Hematopoietic multipotent progenitor cell (in vitro differentiated cells): ENCODE measurements at places on chromosomes 6 and 20. TPM values are rescaled to one million over a fixed set of nuclear protein-coding genes. Genes with fewer than 3 reads are reported as not detected.
A peak's percentile ranks its signal among the peaks of the same experiment; 100 is the strongest.

Gene ADA
- total RNA-seq = 96.7 TPM

Gene MUC21
- under 0.01 TPM for total RNA-seq

Gene TMC2
- not detected for total RNA-seq

Gene NPBWR2
- 0.27 TPM for total RNA-seq

Gene FOXF2
- not detected for total RNA-seq

Gene TLDC2
- total RNA-seq = under 0.01 TPM

Gene MUC22
- total RNA-seq = not detected

Gene PRDM1
- total RNA-seq = 0.27 TPM

Gene CYP39A1
- under 0.01 TPM for total RNA-seq

Gene TRIM40
- under 0.01 TPM for total RNA-seq

Gene IRF4
- 0.81 TPM for total RNA-seq

Gene GSTA1
- not detected for total RNA-seq

- DNase-seq = no peak
Observed at GRCh38 chr6:12246900-12247299, 43.3 kb upstream of the EDN1 start.

GRCh38 chr20:38269040-38269439, 8.5 kb upstream of the KIAA1755 start:
- no peak for DNase-seq

DNA sequence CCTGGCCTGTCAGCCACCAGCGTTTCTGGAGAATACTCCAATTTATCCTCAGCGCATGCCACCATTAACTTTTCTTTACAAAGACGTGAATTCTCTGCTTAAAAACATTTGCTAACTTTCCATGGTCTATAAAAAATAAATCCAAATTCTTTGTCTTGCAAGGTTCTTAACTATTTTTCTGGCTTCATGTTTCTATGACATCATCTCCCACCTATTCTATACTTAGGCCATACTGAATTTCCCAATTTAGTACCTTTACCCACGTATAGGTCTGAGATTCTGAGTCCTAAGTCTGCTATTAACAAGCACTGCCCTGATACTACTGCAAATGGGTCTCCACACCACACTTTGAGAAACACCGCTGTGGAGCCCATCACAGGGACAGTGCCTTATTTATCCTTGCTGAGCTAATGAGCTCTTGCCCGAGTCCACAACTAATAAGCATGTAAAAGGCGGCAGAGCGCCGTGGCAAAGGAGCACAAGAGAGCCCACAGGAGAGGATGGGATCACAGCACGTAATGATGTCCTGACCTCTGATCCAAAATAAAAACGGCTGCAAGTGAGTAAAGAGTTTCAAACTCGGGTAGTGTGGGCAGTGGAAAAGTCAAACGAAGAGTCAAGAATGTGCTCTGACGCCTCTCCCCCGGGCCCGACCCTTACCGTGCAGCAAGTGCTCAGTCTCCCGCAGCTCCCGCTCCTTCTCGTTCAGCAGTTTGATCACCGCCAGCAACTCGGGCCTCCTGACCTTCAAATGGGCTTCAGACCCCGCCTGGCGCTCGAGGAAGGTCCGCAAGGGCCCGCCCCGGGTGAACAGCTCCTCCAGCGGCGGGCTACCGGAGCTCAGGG, 519 bp downstream of the MTRF1L start:
- DNase-seq = peak; percentile 15

DNA sequence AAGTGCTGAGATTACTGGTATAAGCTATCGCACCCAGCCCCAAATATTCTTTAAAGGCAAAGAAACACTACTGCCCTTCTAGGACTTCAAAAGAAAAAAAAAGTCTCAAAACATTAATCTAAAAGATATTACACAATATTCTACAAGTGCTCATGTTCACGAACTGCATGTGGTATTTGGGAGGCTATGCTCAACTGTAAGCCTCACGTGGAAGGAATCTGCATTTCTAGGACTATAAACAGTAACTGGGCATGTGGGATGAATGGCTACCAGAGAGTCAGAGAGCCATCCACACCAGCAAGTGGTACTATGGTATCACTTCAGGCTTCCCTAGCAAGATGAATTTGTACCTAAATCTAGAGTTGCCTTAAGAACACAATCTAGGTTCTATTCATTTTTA, 50.0 kb downstream of the FKBP5 start:
- no peak for DNase-seq

- no peak for DNase-seq
Observed at GRCh38 chr6:164967102-164967501, 342.3 kb downstream of the C6orf118 start.

DNA sequence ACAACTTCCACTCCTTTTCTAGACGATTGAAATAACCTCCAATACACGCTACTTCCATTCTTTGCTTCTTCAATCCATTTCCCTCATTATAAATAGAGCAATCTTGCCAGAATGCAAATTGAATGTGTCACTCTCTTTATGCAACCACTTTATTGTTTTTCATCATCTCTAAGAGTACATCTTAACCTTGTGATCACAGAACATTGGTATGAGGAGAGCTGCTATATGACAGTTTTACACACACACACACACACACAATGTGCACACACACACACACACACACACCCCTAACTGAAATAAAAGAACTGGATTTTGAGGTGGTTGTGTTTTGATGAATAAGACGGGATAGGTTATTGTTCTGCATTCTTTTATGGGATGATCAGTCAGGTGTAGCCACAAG, 187.0 kb downstream of the HDGFL1 start:
- no peak for DNase-seq

- DNase-seq = no peak
Observed at GRCh38 chr6:31193206-31193605, 22.7 kb upstream of the POU5F1 start.

GRCh38 chr20:44723391-44723790, 8.2 kb downstream of the CCN5 start:
- DNase-seq = no peak

DNA sequence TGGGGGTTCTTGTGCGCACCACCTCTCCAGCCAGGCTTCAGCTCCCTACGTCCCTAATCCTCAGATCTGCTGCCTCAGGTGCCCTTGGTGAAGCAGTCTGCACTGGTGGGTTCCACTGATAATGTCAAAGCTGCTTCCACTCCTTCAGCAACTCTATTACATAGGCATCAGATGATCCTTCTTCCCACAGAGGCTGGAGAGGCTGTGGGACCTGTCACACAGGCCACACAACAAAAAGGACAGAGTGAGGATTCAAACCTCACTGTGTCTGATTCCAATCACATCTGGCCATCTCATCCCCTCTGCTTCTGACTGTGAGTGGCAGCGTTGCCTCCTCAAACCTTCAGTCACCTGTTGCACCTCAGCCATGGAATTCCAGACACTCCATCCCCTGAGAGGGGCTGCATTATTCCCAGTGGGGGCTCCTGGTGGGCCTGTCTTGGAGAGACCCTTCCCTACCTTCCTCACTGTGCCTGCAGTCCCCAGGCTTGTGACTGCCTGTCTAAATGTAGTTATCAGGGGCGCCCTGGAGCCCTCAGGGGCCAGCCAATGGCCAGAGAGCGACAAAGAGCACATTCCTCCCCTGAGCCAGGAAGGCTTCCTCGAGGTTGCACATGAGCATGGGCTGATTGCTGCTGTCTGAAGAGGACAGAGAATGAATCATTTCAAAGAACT, 211.4 kb upstream of the ECI2 start:
- no peak for DNase-seq

- DNase-seq = no peak
Observed at GRCh38 chr6:75993236-75994162, 79.0 kb downstream of the IMPG1 start.

GRCh38 chr20:33393609-33394008, 7.7 kb downstream of the CDK5RAP1 start:
- DNase-seq = no peak

DNA sequence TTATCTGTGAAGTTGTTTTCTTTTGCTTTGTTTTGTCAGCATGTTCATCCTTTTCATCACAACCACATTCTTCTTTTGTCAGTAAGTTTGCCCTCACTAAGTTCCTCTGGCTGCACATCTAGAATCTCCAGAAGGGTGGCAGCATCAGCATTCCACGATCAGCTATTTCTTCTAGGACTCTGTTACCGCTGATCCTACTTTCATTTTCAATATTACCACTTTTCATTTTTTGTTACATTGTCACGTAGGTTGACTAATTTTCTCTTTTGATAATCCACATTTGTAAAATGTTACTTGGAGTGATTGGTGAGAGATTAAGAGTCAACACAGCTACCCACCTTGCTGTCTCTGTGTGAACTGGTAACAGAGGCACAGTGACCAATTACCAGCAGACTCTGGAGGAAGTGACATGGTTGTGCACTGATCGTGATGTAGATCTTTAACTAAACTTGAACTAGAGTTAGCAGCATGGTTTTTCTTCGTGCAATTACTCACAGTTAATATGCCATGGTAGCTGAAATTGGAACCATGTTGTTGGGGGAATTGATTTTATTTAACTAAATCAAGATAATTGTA, 307.9 kb upstream of the SLC35B3 start:
- DNase-seq = peak; percentile 29

- DNase-seq = no peak
Observed at GRCh38 chr6:3776881-3777507, 25.5 kb upstream of the PXDC1 start.

DNA sequence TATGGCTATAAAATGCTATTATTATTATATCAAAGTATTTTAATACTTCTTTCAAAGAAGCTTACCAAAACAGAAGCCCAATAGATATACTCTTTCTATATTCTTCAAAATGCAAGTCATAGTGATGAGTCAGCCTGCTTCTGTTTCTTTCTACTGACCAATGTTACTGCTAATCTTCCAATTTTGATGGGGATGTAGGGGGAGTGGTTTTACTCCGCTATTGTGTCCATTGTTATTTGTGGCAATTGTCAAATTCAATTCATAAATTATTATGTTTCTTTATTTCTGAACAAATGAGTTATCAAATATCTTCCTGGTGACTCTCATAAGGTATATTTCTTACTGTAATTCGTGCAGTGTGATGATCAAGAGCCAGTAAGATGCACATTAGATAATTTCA, 221.5 kb upstream of the DEFB112 start:
- no peak for DNase-seq

- DNase-seq = no peak
Observed at GRCh38 chr6:80181352-80182081, 75.0 kb downstream of the BCKDHB start.

GRCh38 chr6:169189686-169190085, 64.0 kb downstream of the THBS2 start:
- no peak for DNase-seq

DNA sequence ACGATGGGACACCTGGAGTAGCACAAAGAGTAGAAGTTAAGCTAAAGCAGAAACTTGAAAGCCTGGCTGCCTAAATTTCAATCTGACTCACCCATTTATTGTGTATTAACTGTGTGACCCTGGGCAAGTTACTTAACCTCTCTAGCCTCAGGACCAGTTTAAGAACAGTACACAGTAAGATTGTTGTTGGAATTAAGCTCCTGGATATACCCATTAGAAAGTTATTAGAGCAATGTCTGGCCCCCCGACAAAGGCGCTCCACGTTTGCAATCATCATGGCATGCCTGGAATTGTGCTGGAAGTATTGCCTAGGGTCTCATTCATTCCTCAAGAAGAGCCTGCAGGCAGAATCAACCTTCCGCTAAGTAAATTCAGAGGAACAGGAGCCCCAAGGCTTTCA, 1.4 kb downstream of the SDC4 start:
- no peak for DNase-seq

DNA sequence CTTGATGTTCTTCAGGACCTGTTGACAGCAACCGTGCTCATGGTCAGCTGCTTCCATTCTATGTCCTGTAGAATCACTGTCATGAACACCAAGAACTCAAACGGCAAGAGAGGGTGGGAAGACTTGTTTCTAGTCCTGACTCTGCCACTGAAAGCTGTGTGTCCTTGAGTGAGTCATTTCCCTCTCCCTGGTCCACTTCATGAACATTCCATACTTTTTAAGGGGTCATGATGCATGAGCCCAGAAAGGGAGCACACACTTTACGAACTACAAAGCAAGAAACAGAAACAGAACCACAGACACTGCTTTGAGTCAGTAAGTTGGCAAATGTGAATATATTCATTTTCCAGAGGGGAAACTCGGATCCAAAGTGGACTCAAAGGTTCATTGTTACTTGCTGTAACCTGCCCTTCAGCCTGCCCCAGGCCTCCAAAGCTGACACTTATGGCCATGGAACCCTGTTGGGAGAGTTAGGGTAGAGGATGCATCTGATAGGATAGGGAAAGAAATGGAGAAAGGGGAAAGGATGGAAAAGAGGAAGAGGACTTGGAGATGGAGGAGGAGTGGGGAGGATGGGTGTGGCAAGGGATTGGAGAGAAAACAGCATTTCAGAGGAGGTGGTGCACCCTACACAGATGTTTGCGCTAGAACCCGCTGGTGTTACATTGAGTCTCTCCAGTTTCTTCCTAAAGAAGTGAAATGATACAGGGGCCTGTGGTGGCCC, 129.8 kb downstream of the FOXO3 start:
- no peak for DNase-seq

DNA sequence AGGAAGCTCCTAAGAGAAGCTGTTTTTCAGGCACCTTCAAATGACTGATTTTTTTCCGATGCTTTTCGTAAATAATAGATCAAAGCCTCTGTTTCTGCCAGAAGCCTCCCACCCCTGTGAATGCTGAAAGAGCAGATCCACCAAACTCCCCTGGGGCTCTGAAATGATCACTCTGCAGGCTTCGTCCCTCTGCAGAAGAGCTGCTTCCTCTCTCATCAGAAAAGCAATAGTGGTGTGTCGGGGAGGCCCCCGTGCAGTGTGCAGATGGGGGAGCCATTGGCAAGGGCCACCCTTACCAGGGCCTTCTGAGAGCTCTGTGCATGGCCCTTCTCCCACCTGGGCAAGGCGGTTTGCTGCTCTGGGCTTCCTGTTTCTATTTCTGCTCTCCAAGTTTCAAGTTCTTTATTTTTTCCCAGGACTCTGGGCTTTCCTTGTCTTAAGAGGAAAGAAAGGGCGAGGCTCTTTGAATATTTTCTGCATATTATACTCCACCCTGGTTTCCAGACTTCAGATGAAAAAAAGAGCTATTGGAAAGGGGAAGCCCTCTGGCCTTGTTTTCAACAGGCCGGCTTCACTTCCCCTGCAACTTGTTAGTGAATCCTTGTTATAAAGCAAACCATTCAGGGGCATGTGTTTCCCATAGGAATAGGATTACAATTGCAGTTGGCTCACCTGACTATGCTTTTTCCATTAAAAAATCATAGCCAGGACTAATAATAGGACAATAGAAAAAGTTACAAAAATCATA, 155.2 kb downstream of the TTLL2 start:
- no peak for DNase-seq
